Gastrocnemius medialis (tissue), 4 donors: ENCODE measurements at places on chromosomes 2 and 18.

DNA sequence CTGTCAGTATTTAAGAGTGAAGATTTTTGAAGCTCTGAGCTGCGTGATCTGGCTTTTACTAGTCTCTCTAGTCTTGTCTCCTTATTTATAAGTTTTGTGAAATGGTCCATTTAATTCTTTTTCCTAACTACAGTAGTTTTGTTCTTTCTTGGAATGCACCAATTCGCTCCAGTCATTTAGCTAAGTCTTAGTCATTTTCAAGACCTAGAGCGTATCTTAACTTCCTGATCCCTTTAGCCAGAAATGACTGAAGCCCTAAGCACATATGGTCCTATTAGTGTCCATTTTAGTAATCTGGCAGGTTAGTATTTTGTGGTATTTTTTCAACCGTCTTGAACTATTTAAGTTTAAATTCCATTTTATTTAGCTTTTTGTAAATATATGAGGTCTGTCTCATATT lies 3.6 kb downstream of the BIRC6 start:
- peaks cover 61% of the 10 kb centered on the region for H3K4me1 ChIP-seq
- no peaks in the 10 kb centered on the region for H3K27me3 ChIP-seq
- no peak for DNase-seq
- no peak overlapping the region for H3K4me3 ChIP-seq

DNA sequence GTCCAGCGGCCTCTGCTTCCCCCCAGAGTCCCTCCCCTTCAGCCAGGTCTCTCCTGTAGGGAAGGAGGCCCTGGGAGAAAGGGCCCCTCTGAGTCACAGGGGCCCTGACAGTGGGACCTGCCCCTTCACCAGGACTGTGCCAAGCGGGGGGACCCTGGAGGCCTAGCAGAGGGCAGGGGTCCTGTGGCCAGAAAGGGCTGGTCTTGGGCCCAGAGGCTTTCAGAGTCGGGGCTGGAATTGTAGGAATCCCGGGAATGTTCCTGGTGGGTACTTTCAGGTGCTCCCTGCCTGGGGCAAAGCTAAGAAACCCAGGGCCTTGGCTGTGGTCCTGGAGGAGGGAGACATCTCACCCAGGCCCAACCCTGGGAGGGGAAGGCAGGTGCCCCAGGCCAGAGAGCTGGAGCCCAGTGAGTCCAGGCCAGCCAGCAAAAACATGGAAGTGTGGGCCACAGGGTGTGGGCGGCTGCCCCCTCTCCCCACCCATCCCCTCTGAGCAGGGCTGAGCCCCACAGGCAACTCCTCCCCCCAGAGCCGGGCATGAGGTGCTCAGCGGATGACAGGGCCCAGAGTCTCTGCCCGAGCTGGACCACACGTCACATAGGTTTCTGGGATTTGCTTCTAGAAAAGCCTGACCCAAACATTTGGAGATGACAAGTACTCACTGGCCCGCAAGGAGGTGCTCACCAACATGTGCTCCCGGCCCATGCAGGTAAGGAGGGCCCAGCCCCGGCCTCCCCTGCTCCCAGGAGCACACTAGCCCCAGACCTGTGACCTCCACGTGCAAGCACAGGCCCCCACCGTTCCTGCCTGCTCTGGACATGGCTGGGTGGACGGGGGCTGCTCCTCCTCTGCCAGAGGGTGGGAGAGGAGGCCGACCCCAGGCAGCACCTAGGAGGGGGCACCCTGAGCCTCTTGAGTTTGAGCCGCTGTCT lies 48.2 kb upstream of the ALPP start:
- H3K36me3 ChIP-seq: no peaks in the 10 kb centered on the region
- no peak overlapping the region for H3K27ac ChIP-seq
- DNase-seq: no peak
- H3K4me1 ChIP-seq: no peaks in the 10 kb centered on the region
- H3K4me3 ChIP-seq: no peak overlapping the region
- no peaks in the 10 kb centered on the region for H3K27me3 ChIP-seq

- H3K4me1 ChIP-seq: no peaks in the 10 kb centered on the region
- DNase-seq: no peak
- no peak overlapping the region for H3K4me3 ChIP-seq
- no peaks in the 10 kb centered on the region for H3K36me3 ChIP-seq
Observed at GRCh38 chr2:230901006-230901405, 24.0 kb downstream of the GPR55 start.

- no peak overlapping the region for H3K4me3 ChIP-seq
- no peaks in the 10 kb centered on the region for H3K4me1 ChIP-seq
- no peak for DNase-seq
- no peak overlapping the region for H3K27ac ChIP-seq
- no peaks in the 10 kb centered on the region for H3K36me3 ChIP-seq
Observed at GRCh38 chr2:150413366-150413765, 74.1 kb downstream of the RND3 start.

- H3K4me1 ChIP-seq: peaks cover 3% of the 10 kb centered on the region
- no peaks in the 10 kb centered on the region for H3K27me3 ChIP-seq
- no peak for DNase-seq
- no peak overlapping the region for H3K27ac ChIP-seq
- H3K4me3 ChIP-seq: no peak overlapping the region
- H3K36me3 ChIP-seq: no peaks in the 10 kb centered on the region
Observed at GRCh38 chr2:203451689-203452088, 83.4 kb downstream of the RAPH1 start.

- DNase-seq: no peak
- H3K4me1 ChIP-seq: no peaks in the 10 kb centered on the region
- H3K27me3 ChIP-seq: no peaks in the 10 kb centered on the region
- no peak overlapping the region for H3K4me3 ChIP-seq
Observed at GRCh38 chr2:122182616-122183355, 427.3 kb downstream of the TSN start.

DNA sequence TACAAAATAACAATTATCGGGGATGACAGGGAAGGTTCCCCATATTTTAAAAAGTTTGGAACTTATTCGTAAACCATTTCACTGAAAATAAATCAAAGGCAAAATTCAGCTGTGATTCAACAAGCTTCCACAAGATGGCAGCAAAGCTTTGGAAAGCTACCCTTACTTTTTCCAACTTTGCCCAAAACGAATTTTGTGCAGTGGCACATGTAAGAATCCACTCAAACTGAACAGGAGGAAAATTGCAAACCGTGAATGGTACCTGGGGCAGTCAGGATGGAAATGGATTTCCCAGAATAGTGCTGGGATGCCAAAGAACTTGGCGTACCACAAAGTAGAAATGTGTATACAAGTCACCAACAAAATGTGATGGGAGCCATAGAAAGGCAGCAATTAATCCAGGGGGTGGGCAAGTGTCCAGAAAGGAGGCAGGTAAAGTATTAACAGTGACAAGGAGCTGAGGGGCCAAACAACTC lies 10.7 kb downstream of the RPL31 start:
- peak overlapping the region; percentile 50 for H3K27ac ChIP-seq
- H3K27me3 ChIP-seq: no peaks in the 10 kb centered on the region
- no peak for DNase-seq
- H3K4me1 ChIP-seq: peaks cover 9% of the 10 kb centered on the region
- peaks cover 54% of the 10 kb centered on the region for H3K36me3 ChIP-seq

DNA sequence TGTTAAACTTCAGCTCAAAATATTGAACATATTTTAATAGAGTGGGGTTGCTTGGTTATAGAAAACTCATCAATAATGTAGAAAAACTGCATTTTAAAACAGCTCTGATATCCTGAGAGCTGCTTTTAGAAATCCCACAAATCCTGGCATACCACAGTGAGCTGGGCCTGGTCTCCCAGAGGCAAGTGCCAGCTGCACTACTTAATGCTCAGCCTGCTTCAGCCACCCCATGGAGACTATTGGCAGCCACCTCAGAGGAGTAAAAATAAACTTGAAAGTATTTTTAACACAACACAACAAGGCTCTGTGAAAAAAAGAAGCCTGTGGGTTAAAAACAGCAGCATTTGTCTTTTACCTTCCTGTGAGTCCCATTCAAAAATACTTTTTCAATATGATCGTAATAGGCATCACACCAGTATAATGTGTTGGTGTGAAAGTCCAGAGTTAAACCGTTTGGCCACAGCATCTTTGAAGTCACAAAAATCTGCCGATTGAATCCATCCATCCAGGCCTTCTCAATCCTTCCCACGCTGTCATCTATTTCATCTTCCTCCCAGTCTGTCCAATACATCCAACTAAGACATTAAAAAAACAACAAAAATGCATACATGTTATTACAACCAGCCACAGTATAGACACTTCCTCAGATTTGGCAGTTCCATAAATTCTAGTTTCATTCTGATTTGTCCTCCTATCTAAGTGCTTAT lies 1115.3 kb downstream of the LRP1B start:
- no peaks in the 10 kb centered on the region for H3K27me3 ChIP-seq
- H3K36me3 ChIP-seq: no peaks in the 10 kb centered on the region
- H3K4me1 ChIP-seq: peaks cover 14% of the 10 kb centered on the region
- no peak overlapping the region for H3K27ac ChIP-seq
- no peak overlapping the region for H3K4me3 ChIP-seq
- DNase-seq: no peak

GRCh38 chr2:437756-438393 lies 150.0 kb upstream of the ALKAL2 start:
- H3K4me3 ChIP-seq: no peak overlapping the region
- H3K36me3 ChIP-seq: no peaks in the 10 kb centered on the region
- no peaks in the 10 kb centered on the region for H3K27me3 ChIP-seq
- H3K27ac ChIP-seq: no peak overlapping the region

DNA sequence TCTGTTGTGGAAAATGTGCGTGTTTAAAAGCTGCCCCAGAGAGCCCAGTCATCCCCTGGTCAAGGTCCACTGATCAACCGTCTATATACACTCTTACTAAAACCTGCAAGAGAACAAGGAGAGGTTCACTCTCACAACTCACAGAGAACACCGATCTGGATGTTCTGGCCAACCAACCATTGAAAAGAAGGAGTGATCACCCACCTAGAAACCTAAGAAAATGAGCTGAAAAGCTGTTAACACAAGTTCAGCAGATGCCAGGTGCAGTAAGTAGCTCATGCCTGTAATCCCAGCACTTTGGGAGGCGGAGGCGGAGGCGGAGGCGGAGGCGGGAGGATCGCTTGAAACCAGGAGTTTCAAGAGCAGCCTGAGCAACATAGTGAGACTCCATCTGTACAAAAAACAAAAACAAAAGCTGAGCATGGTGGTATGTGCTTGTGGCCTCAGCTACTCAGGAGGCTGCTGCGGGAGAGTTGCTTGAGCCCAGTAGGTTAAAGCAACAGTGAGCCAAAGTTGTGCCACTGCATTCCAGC lies 14.5 kb downstream of the ATG16L1 start:
- H3K4me1 ChIP-seq: no peaks in the 10 kb centered on the region
- H3K27me3 ChIP-seq: no peaks in the 10 kb centered on the region
- H3K27ac ChIP-seq: no peak overlapping the region

- no peak overlapping the region for H3K4me3 ChIP-seq
- no peak for DNase-seq
- no peaks in the 10 kb centered on the region for H3K27me3 ChIP-seq
- no peaks in the 10 kb centered on the region for H3K36me3 ChIP-seq
- H3K27ac ChIP-seq: no peak overlapping the region
- H3K4me1 ChIP-seq: no peaks in the 10 kb centered on the region
Observed at GRCh38 chr2:128624956-128625355, 306.3 kb upstream of the HS6ST1 start.

- H3K27me3 ChIP-seq: no peaks in the 10 kb centered on the region
- no peak overlapping the region for H3K27ac ChIP-seq
- no peaks in the 10 kb centered on the region for H3K4me1 ChIP-seq
- DNase-seq: no peak
Observed at GRCh38 chr18:72674710-72675109, 130.6 kb upstream of the CBLN2 start.

DNA sequence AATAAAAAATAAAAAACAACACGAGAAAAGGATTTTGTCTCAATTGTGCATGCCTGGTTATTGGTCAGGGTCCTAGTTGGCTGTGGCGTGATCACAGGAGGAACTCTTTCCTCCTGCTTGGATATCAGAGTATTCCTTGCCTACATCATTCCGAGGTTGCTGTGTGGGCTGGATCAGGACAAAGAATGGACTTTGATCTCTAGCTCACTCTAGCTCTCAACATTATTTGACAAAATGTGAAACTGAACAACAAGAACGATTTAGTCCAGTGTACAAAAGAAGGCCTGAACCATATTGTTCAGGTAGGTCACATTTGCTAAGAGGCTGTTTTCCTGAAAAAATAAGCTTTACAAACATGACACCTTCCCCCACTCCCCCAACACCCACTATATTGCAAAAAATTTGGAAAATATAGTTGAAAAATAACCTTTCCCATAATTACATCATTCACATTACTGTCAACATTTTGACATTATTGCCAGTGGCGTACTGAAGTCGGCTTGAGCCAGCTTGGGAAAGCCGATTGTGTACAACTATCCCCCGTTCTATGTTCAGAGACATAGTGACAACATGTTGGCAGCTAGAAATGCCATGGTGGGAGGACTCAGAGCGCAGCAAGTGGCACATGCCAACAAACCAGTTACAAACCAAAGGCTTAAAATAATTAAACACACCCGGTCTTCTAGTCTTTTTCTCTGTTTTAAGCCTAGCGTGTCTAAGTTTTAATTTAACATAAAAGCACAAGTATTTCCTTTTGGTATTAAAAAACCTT lies 179.0 kb downstream of the LPIN1 start:
- H3K27me3 ChIP-seq: no peaks in the 10 kb centered on the region
- no peak overlapping the region for H3K4me3 ChIP-seq
- no peak overlapping the region for H3K27ac ChIP-seq

- no peak overlapping the region for H3K4me3 ChIP-seq
- H3K27me3 ChIP-seq: no peaks in the 10 kb centered on the region
- DNase-seq: no peak
- H3K36me3 ChIP-seq: peaks cover 2% of the 10 kb centered on the region
- H3K4me1 ChIP-seq: peaks cover 3% of the 10 kb centered on the region
- no peak overlapping the region for H3K27ac ChIP-seq
Observed at GRCh38 chr2:231170055-231170454, 28.4 kb upstream of the ARMC9 start.

DNA sequence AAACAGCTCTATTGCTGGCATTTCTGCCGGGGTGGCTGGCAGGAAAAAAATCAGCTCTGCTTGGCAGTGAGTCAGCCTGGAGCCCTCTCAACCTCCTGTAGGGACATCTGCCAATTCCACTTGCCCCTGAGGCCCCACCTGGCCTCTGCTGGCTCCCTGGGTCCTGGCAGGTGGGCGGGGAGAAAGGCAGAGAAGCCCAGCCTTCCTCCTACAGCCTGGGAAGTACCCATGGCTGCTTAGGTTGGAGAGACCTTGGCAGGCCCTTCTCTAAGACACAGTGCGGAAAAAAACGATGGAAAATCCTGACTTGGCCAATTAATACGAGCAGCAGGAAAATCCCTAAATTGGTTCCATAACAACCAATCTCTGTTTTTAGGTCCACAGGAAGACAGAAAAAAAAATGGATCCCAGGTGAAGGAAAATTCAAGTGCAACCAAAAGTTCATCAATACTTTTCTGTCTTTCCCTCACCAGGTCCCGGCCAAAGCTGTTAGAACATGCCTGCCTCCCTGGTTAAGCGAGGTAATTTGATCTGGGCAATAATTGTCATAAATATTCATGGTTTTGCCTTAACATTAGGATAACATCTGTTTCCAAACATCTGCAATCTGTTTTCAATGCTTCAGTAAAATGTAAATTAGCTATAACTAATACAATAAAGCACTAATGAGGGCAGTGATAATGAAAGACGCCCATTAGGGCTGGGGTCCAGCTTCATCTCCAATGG lies 245.9 kb downstream of the TFCP2L1 start:
- H3K27me3 ChIP-seq: no peaks in the 10 kb centered on the region
- H3K4me1 ChIP-seq: no peaks in the 10 kb centered on the region
- H3K4me3 ChIP-seq: no peak overlapping the region
- no peaks in the 10 kb centered on the region for H3K36me3 ChIP-seq
